ENCODE measurements at places on chromosomes 7 and 10.
A peak's percentile ranks its signal among the peaks of the same experiment; 100 is the strongest.

DNA sequence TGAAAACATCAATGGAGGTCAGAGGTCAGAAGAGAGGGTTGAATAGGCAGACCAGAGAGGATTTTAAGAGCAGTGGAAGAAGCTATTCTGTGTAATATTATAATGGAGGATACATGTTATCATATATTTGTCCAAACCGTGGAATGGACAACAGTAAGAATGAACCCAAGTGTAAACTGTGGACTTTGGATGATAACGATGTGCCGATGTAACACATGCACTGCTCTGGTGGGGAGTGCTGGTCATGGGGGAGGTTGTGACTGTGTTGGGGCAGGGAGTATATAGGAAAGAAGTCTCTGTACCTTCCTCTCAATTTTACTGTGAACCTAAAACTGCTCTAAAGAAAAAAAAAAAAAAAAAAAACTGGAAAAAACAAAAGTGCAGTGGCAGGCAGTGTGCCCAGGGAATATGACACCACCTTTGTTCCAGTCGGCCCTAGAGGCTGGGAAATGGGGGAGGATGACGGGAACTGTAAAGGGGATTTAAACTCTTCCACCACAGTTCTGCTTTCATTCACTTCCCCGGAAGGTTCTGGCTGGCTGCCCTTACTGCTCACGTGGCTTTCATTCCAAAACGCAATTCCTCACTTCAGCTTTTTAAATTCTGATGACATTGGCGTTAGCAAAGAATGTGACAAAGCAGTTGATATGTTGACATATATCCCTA lies 113.7 kb upstream of the ANKRD1 start:
- DNase-seq: peak; percentile 76

DNA sequence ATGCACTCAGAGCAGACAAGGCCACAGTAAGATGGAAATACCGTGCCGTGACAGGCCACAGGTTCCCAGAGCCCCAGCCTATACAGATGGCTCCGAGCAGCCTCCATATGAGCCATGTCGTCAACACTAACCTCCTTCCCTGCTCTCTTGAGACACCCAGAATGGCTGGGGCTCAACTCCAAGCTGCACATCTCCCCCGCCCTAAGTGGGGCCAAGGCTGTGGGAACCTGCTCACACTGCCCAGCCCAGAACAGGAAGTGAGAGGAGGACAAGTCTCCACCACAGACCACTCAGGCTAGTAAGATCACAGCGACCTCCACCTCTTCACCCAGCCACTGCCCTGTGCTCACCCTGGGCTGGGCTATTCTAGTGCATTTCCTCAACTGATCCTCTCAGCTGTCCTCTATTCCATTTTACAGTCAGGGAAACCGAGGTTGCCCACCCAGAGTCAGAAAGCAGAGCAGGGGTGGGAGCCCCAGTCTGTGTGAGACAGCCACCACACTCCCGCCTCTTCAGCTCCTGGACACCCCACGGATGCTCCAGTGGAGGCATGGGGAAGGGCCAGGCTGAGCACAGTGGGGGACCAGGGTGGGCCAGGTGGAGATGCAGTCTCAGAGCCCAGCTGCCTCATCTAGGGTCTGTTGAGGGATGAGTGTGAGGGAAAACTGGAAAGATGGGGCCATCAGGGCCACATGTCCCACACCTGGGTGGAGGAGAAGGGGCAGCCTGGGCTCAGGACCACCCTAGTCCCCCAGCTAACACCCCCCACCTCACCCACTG lies 11.6 kb downstream of the GRID1 start:
- peak; percentile 48 for DNase-seq

GRCh38 chr10:100158044-100158805 lies 27.6 kb downstream of the ERLIN1 start:
- no peak for DNase-seq

- DNase-seq: no peak
Measured at GRCh38 chr10:62424026-62424425, 49.9 kb downstream of the ZNF365 start.

GRCh38 chr10:122998934-122999333 lies 9.7 kb downstream of the IKZF5 start:
- DNase-seq: no peak

- DNase-seq: no peak
Measured at GRCh38 chr10:32713560-32713959, 244.5 kb downstream of the ITGB1 start.

DNA sequence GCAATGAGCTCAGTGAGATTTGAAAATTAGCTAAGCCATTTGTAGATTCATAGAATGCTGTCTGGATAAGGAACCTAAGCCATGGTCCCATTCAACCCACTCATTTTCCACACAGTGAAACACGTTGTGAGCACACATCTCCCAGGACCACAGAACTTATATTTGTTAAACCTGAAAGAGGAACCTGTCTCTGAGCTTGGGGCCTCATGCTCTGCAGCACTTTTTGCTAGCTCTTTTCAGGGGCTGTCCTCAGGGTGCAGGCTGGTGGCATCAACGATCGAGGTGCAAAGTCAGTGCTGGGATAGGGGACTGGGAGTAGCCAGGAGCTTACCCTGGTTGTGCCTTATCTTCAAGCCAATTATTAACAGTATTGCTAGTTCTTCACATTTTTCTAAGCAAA lies 11.9 kb downstream of the HECW1 start:
- DNase-seq: no peak

DNA sequence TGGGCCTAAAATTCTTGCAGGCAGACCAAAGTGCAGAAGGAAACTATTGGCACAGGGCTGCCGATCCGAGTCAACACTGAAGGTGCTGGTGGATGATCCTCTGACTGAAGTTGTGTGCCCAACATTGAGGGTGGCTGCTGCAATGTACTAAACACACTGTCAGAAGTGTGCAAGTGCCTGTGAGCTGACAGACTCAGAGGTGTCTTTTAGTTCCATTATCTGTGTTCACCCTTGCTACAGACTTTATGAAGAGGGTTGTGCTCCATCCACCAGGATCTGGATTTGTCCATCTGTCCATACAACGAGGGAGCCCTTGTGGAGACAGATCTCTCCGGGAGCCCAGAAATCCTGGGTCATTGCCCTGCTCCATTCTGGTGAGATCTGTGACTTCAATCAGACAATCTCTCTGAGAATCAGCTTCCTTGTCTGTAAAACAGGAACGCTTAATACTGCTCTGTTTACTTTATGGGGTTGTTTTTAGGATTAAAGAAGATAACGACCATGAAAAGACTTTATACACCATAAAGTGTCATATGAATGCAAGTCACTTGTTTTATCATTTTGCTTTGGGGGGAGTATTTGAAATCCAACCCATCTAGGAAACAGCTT lies 9.5 kb upstream of the TRPV6 start:
- DNase-seq: no peak

- no peak for DNase-seq
Measured at GRCh38 chr7:101299511-101300464, 21.8 kb downstream of the IFT22 start.

DNA sequence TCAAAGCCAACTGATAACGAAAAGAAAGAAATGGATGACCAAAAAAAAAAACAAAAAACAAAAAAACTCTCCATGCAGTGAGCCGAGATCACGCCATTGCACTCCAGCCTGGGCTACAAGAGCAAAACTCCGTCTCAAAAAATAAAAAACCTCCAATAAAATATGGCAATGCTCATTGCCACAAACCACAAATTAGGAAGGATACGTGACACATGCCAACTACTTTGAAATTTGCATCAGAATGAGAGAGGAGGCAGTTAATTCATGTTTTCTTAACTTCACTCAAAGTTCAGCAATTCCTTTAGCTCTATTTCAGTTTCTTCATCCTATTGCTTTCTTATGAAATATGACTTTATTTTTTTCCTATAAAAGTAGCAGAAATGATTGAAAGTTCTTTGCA lies 398.1 kb upstream of the C7orf33 start:
- DNase-seq: no peak

- DNase-seq: no peak
Measured at GRCh38 chr7:15625466-15625865, 61.0 kb downstream of the MEOX2 start.

GRCh38 chr7:362402-363096 lies 72.6 kb downstream of the FOXL3 start:
- DNase-seq: peak; percentile 32

DNA sequence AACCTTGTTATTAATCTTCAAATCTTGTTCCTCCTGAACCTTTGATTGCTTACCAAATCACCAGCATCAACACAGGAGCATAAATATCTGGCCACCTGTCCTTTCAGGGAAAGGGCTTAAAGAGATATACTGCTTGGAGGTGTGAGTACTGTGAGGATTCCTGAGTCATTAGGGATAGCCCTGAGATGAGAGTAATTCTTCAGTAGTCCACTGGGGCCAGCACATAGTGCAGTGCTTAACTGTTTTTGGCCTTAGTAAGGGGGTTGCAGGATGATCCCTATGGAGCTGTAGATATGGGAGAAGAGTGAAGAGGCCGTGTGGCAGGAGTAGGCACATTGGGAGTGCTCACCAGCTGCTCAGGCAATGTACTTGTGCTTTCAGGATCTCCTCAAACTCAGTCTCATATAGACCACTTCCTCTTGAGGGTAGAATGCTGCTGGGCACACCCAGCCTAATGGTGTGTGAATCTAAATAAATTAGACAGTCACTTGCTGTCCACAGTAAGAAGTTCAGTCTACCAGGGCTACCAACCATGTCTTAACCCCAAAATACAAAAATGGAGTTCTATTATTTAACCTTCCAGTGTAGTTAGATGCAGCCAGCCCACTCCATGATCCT lies 26.5 kb upstream of the GPR141 start:
- DNase-seq: no peak

GRCh38 chr7:127751490-127752448 lies 99.8 kb downstream of the SND1 start:
- DNase-seq: peak; percentile 26

DNA sequence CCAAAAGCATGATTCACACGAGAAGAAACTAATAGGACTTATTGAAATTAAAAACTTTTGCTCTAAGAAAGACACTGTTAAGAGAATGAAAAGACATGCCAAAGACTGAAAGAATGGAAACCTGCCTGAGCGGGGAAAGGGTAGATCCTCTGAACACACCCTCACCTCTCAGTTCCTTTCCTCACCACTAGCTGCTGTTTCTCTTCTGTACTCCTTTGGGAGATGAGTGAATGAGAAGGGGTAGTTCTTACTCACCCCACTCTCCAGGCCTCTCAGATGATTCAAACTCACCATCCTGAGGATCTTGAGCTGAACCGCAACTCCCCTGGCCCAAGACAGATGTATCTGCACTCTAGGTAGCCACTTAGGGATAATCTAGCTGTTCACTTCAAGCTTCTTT lies 41.9 kb downstream of the IQUB start:
- no peak for DNase-seq

DNA sequence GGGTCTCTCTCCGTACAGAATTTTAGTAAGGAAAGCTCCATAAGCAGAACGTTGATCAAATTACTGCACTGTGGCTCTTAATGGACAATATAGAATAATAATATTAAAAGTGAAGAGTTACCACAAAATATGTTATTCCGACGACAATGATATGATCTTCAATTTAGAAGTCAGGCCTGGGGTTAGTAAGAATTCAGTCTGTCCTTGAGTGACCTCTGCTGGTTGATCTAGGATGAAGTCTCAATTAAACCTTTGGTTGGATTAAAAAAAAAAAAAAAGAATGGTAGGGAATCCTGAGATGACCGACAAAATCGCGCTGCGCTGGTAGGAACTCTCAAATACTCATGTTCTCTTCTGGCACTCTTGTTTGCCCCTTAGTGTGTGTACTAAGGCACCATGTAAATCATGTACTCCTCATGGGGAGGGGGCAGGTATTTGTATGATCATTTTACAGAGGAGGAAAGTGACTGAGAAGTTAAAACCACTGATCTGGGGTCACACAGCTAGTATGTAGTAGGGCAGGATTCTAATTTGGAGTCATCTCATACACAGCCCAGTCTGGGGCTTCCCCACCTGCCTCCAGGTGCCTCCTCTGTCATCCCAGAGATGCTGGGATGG lies 161.3 kb upstream of the NPVF start:
- peak; percentile 55 for DNase-seq

DNA sequence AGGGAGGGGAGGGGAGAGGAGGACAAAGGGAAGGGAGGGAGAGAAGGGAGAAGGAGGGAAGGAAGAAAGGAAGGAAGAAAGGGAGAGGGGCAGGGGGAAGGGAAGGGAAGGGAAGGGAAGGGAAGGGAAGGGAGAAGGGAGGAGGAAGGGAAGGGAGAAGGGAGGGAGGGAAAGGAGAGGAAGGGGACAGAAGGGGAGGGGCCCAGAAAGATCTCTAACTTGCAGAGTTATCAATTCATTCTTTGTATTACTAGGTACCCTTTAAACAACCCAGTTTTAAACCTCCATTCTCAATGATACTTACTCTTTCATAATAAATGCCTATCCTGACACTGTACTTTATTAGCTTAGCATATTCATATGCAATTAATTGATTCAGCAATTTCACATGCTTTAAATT lies 192.0 kb downstream of the ELMO1 start:
- no peak for DNase-seq

DNA sequence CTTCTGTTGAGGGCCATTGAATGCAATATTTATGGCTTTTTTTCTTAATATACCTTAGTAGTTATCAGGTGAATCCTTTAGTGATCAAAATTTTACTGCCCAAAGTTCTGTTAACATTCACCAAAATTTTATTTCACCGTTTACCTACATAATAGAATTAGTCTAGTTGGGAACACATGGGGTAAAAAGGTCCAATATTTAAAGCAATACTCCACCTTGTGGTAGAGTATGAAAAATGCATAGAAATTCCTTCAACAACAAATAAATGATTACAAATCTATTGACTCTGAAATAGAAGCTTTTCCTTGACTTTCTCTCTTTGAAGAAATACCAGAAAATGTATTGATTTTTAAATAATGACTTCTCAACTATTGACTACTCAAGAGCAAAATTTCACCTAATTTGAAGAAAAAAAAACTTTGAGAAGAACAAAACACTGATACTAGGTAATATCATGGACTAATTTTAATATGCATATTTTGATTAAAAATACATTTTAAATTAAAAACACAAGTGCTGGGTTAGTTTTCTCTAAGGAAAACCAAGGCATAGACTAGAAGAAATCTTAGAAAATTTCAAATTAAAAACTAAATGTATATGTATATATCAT lies 43.3 kb downstream of the POLR1F start:
- peak; percentile 42 for DNase-seq

DNA sequence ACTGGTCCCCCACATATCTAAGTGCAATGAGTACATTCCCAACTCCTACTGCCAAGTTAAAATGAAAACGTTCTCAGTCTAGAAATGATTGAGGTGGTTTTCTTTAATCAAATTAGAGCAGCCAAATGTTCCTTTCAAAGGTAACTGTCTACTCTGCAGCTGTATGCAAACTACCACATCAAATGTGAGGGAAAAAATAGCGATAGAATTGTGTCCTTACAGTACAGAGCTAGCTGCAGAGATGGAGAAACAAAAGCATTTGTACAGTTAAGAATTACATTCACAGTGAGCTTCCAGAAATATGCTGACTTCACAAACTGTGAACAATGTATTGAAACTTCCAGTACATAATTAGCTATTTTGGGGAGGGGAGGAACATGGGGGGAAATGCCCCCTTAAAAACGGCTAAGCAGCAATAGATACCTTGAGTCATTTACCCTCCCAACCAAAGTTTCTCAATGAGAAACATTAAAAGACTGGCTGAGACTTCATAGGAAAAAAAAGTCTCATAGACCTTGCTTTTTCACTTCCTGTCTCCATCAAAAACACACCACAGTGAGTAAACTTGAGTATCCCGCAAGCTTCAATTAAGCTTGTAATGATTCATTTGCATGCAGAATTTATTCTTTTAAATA lies 22.9 kb downstream of the CDK6 start:
- peak; percentile 54 for DNase-seq

Measured in suppressor macrophage treated with lipopolysaccharide for 1 hour (primary cell).